ENCODE measurements at places on chromosomes 3 and 15.

GRCh38 chr3:127671523-127672428 lies 976 bp upstream of the ABTB1 start:
- no peak for DNase-seq

DNA sequence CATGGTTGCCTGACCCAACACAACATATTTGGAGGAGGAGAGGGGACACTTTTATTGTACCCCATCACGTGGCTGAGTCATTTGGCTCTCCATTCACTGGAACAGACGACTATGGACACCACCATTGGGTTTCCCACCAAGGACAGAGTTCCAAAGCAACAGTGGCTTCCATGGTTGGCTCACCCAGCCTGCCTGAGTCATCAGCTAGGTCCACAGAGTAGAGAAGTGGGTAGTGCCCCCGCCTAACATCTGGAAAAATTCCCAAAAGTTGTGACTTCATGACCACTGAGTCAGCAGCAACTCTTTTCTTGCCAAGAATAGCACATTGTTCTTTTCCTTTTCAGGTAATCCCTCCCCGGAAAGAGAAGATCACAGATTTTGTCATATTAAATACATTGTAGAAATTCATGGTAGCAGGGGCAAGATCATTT lies 3.0 kb upstream of the PPP1R2 start:
- DNase-seq, result no peak

DNA sequence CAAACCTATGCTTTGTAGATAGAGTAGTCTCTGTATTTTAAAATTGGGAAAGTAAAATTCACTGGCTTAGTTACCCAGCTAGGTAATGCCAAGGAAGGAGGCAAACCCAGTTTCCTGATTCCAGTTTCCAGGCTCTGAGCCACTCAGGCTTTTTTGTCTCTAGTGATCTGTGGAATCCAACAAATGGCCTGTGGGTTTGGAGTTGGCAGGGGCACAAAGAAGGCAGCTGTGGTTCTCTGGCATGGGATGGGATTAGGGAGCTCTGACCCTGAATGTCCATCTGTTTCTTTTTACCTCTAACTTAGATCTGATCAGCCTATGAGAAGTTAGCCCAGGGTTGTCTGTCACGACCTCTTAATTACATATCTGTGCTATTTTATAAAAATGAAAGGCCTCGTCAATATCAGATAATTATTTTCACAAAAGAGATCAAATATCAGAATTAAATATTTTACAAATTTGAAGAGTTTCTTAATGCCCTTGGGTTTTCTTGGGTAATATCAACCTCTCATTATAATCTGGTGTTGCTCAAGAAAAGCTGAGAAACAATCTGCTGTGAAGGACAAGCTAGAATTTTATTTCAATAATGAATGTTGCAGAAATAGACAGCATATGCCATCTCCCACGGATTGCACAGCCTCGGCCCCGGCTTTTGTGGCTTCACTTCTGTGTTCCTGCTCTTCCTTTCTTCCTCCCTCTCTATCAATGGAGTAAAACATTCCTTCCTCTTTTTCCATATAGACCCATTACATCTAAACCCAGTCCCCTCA lies 63.7 kb upstream of the DAZL start:
- no peak for DNase-seq

- DNase-seq, result no peak
Measured at GRCh38 chr15:61974118-61974517, 86.1 kb downstream of the VPS13C start.

- no peak for DNase-seq
Measured at GRCh38 chr3:128242818-128243601, 89.7 kb downstream of the EEFSEC start.

- DNase-seq, result no peak
Measured at GRCh38 chr3:172133838-172134237, 94.5 kb downstream of the FNDC3B start.

- no peak for DNase-seq
Measured at GRCh38 chr3:32347343-32348125, 44.1 kb upstream of the CMTM7 start.

DNA sequence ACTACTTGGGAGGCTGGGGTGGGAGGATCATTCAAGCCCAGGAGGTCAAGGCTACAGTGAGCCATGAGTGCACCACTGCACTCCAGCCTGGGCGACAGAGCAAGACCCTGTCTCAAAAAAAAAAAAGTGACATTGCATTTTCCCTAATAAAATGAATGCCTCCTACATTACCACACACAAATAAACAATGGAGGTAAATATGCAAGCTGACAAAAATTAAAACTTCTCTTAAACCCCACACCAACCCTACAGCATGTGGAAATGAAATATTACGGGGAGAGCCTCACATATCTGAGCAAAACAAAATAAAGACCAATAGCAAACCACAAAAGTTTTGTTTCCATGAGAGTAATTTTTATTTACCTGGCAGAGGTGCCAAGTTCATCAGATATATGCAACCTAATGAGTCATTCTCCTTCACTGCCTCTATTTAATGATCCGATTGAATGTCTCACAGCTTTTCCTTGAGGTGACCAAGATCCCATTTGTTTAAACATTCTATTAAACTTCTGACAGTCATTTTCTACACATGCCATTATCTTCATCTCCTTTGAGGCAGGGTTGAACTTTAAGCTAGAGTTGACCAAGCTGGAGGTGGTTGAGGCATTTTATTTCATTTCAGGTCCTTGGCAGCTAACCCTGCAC lies 9.4 kb upstream of the CAV3 start:
- DNase-seq, result no peak

DNA sequence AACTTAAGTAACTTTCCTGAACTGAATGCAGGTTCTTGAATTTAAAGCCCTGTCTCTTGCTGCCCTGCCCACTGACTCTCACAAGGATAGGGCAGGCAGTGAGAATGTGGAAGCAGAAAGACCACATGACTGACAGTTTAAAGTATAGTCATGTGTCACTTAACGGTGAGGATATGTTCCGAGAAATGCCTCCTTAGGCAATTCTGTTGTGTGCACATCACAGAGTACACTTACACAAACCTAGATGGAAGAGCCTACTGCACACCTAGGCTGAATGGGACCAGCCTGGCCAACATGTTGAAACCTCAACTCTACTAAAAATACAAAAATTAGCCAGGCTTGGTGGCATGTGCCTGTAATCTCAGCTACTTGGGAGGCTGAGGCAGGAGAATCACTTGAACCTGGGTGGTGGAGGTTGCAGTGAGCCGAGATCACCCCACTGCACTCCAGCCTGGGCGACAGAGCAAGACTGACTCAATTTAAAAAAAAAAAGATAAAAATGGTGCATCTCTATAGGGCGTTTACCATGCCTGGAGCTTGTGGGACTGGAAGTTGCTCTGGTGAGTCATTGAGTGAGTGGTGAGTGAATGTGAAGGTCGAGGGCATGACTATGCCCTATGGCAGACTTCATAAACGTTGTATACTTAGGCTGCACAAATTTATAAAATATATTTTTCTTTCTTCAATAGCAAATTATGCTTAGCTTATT lies 18.9 kb upstream of the COPG1 start:
- no peak for DNase-seq

DNA sequence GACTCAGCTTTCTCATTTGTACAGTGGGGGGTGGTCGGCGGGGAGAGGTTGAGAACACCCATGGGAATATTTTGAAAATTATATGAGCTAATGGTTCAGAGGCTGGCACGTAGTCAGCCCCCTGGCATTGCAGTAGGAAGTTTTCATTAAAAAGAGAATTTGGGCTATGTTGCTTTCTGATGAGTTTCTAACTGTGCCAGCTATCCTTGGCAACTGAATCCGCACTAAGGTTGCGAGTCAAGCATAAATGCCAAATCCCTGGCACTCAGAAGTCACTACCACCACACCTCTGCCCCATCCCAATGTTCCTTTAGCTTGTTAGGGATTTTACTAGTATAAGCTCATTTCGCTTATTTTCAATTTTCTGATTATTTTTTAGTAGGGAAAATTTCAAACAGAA lies 91.6 kb downstream of the DNASE1L3 start:
- no peak for DNase-seq

DNA sequence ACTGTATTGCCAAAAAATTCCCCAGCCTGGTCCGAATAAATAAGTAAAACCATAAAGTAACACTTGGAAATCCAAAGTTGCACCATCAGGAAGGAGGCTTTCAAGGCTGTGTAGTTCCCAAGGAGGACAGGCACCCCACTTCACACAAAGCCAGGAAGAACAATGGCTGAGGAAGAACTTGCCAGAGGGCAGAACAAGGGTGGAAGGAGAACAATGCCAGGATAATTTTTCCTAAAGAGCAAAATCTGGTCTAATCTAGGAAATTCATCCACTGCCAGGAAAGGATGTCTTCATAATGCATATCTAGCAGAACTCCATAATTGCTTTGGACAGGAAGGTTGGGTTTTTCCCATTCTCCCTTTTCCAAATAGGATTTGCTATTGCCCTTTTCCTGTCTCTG lies 15.7 kb upstream of the ARID3B start:
- DNase-seq, result no peak

DNA sequence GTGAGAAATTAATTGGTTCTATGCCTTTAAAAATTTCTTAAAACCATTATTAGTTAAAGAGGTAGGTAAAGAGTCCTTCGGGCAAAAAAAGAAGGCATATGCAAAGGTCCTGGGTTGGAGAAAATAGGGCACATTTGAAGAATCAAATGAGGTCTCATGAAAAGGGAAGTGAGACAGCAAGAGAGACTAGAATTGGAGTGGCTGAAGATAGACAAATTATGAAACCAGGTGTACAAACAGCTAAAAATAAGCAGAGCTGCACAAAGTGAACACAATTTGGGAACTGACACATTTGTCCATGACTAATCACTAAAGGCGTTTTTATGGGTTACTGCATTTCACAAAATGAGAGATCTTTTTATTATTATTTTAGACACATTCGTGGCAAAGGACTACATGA lies 581.2 kb downstream of the PYDC2 start:
- DNase-seq, result no peak

GRCh38 chr3:89049119-89049518 lies 58.3 kb upstream of the EPHA3 start:
- no peak for DNase-seq

DNA sequence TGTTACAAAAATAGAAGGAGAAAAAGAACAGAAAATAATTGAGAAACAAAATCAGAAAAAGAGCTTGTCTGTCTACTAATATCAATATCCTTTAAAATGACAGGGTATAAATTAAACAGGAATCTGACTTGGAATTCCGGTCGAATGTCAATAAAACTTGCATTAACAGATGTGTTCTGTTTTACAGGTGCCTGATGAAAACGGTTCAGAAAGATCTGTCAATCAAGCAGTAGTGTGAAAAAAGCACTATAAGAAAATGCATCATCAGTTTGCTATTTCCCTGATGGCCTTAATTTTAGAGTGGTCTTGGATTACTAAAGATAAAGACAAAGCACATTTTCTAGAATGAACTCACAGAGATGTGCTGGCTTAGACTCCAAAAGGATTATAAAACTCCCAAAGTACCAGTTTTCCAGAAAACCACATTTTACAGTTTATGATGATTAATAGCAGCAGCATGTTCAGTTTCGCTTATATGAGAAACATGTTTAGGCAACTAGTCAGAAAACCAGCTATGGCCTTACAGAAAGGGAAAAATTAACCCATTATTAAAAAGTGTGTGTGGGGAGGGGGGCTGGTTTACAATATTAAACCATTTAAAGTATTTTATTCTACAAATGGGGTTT lies 8.2 kb upstream of the C3orf38 start:
- DNase-seq, result no peak

GRCh38 chr3:71062952-71063772 lies 520.4 kb downstream of the FOXP1 start:
- no peak for DNase-seq

- DNase-seq, result no peak
Measured at GRCh38 chr3:55683666-55684270, 196.7 kb upstream of the WNT5A start.

GRCh38 chr15:48761393-48762158 lies 49.3 kb downstream of the CEP152 start:
- no peak for DNase-seq

- DNase-seq, result no peak
Measured at GRCh38 chr15:47663101-47663500, 54.2 kb upstream of the SEMA6D start.

GRCh38 chr3:99562138-99562537 lies 76.3 kb upstream of the COL8A1 start:
- DNase-seq, result no peak

GRCh38 chr3:50549226-50549625 lies 18.3 kb downstream of the C3orf18 start:
- DNase-seq, result no peak

- DNase-seq, result no peak
Measured at GRCh38 chr3:27673701-27674100, 48.4 kb downstream of the EOMES start.

GRCh38 chr3:82082796-82083195 lies 321.4 kb upstream of the GBE1 start:
- no peak for DNase-seq

- DNase-seq, result no peak
Measured at GRCh38 chr3:195003006-195003892, 267.7 kb downstream of the XXYLT1 start.

DNA sequence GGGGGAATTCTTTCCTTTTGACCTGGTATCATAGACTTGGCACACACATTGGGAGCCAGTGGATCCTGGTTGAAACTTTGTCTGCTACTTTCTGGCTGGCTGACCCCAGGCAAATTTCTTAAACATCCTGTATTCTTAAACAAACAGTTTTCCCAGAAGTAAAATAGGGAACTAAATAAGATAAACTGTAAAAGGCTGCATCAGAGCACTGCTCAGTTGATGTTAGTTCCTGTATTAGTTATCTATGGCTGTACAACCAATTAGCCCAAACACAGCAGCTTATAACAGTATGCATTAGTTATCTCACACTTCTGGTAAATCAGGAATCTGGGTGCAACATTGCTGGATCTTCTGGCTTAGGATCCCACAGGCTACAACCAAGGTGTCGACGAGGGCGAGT lies 73.1 kb upstream of the SLCO3A1 start:
- DNase-seq, result no peak

GRCh38 chr3:13013566-13013965 lies 59.7 kb downstream of the IQSEC1 start:
- DNase-seq, result no peak

GRCh38 chr3:160685144-160685766 lies 8.3 kb downstream of the ARL14 start:
- no peak for DNase-seq

DNA sequence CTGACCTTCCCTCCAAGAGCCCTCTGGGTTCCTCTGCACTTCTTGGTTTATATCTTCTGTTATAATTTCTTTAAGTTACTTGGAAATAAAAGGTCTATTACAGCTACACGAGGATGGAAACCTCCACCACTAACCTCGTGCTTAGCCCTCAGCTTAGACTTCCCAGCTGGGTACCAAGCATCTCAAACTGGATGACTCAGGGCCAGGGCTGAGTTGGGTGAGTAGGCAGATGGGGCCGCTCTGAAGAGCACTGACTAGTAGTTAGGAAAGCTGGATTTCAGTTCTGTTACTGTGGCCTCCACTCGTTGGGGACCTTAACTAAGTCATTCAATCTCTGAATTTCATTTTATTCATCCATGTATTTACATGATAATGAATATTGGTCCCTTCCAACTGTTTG lies 1036.6 kb downstream of the IGSF11 start:
- DNase-seq, result no peak

DNA sequence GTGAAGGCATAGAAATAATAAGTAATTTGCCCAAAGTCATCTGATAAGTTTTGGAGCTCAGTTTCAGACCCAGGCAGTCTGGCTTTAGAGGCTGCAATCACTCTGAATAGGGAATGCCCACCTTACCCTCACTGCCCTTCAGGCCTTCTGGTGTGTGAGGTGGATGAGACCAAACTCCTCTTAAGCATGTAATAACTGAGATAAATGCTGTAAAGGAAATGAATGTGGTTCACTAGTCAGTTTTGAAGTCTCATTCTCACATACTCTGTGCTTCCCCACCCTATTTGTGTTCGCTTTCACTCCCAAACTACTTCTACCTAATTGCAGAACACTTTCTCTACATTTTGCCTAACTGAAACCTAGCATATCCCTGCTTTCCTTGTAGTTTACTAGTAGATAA lies 144.1 kb downstream of the FILIP1L start:
- no peak for DNase-seq

All from activated CD4-positive, alpha-beta T cell treated with anti-CD3 and anti-CD28 coated beads, Interleukin-2, amount 50 U/mL, for 24 hours (primary cell).